Right cardiac atrium (tissue), 5 donors: ENCODE measurements at places on chromosomes 12 and 14. TPM values are rescaled to one million over a fixed set of nuclear protein-coding genes. Genes with fewer than 3 reads are reported as not detected.

RPGRIP1 gene
- total RNA-seq = 0.79 TPM

TAS2R42 gene
- not detected for total RNA-seq

BTBD6 gene
- 39.2 TPM for total RNA-seq

CD69 gene
- 1.7 TPM for total RNA-seq

HOXC6 gene
- total RNA-seq = 0.65 TPM

AQP6 gene
- not detected for total RNA-seq

TAS2R50 gene
- total RNA-seq = 1.1 TPM
